ENCODE measurements at places on chromosomes 3 and 15. TPM values are rescaled to one million over a fixed set of nuclear protein-coding genes. Genes with fewer than 3 reads are reported as not detected.
A peak's percentile ranks its signal among the peaks of the same experiment; 100 is the strongest.

DNA sequence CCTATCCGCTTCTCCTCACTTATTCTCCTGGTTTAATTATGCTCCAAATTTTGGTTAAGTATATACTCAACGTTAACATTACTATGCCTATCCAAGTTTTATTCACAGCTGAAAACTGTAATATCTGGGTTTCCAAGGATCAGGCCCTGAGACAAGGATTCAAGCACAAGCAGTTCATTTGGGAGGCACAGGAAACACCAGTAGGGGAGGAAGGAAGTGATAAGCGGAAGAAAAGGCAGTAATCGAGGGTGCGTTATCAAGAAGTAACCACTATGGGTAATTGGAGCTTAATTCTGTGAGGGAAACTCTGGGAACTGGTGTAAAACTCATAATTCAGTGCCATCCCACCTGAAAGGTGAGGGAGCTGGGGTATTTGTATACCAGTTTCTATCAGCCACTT lies 120.3 kb downstream of the KCNAB1 start:
- no peak for DNase-seq

- DNase-seq = no peak
Measured at GRCh38 chr3:145952536-145952935, 208.4 kb downstream of the PLOD2 start.

GRCh38 chr15:49901996-49902684 lies 216.9 kb downstream of the ATP8B4 start:
- DNase-seq = no peak

DNA sequence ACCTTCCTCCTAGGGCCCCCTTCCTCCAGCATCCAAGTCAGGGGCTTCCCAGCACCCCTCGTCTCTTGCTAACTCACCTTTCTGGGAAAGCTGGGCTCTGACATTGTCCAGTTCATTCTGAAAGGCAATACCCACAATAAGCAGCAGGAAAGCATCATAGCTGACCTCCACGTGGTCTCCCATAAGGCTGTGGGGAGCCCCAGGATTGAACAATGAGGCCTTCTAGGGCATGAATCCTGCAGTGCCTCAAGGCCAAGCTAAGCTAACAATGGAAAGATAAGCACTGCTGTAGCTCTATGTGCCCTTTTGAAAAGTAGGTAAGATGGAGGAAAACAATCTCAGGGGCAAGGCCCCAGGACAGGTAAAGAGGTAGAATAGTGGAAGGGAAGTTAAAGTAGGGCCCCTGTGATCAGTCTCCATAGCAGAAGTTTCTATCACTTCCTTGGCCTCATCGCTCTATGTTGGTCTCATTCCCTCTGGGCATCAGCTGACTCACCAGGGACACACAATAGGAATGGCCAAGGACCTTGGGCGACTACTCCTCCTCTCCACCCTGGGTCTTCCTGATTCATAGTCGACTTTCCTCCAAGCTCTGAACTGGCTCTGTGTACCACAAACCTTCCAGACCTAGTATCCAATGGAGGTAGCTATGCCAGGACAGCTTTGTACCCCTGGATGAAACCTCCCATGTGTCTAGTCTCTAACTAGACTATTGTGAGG lies 11.7 kb downstream of the TRAIP start:
- no peak for DNase-seq

- peak; percentile 68 for DNase-seq
Measured at GRCh38 chr15:91627473-91628278, 225.8 kb upstream of the SLCO3A1 start.

DNA sequence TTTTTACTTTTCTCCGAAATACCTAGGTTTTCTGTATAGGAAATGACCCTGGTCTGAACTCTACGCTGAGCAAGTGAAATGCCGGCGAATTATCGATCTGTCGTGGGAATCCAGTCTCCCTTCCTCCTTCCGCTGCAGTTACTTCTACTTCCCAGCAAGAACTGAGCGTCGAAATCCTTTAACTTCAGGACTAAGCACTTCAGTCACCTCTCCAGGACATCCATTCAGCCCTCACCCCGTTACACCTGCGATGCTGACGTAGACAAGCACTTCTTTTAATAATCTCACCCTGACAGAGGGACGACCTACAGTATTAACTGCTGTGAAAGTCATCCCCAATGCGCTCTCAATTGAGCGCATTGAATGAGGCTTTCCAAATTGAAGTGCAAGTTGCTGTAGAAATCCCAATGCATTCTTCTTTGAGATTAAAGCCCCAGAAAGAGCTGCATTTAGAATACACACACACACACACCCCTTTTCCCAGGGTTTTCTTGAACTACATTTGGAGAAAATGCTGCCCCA lies 1.3 kb downstream of the TOP2B start:
- no peak for DNase-seq

DNA sequence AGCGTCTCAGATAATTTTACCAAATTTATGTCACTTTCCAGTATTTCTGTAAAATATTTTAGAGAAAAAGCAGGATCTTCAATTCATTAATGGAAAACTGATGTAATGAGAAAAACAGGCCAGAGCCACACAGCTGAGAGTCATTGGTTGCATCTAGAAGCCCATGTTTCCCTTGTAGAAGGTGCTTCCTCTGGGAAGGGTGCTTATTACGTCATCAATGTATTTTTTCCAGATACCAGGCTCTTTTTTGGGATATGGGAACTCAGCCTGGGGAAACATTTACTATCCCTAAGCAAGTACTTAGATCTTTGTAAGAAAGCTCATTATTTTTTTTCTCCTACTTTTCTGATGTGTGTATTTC lies 89.1 kb upstream of the PHLDB2 start:
- DNase-seq = no peak

- DNase-seq = no peak
Measured at GRCh38 chr3:187105700-187106099, 33.6 kb downstream of the RPL39L start.

- peak; percentile 53 for DNase-seq
Measured at GRCh38 chr3:15327941-15328340, 4.4 kb downstream of the SH3BP5 start.

DNA sequence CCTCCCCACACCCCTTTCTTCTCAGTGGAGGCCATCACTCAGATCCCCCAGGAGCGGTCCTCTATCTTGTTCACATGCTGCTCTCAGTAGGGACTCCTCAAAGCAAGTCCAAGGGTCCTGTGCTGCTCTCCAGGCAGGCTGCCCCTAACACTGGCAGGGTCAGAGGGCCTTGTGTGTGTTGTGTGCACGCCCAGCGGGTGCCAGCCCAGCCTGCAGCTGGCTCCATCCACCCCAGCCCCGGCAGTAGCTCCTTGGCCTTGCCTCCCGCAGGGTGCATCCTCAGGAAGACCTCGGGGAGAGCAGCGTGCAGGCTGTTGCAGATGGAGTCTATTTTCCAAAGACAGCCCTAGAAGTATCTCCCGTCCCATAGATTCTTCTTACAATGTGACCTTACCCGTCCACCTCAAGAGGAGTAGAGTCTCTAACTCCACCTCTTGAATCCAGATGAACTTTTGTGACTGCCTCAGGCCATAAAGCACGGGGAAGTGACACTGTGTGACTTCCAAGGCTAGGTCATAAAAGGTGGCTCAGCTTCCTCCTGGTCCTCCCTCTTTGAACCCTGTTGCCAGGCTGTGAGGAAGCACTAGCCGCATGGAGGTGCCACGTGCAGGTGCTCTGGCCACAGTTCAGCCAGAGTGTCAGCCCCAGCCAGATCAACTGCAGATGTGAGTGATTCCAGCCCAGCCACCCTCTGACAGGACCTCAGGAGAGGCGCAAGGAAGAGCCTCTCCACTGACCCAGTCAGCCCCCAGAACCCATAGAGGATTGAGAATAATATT lies 531.6 kb downstream of the SHQ1 start:
- no peak for DNase-seq

- no peak for DNase-seq
Measured at GRCh38 chr3:126998728-126999127, 15.8 kb downstream of the PLXNA1 start.

DNA sequence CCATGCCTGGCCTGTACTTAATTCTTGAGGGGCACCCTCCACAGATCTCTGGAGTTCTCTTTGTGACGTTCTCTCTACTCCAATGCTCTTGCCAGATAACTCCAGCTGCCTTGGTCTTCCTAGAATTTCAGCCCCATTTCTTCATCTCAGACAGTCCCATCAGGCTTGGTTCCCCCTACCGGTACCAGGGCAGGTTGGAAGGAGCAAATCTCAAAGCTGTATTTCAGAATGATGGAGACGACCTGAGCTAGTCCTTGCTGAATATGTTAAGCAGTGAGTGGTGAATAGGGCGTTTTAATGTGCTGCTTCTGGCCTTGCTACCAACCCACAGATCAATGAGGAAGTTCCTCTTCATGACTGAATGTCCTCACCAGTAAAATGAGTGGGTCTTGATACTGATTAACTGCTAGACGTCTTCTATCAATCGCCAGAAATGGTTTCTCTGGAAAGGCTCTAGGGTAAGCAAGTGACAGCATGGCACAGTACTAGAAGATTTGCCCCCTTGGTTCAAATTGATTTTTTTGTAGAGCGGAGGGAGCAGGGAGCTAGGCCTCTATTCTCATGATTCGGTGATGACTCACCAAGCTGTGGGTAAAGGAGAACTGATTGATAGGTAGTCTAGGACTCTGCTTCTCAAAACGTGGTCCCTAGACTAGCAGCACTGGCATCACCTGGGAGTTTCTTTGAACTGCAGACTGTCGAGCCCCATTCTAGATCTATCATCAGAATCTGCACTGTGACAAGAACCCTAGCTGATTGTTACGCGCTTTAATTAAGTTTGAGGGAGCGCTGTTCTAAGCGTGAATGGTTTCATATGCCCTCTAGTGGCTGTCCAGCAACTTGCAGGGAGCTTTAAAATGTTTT lies 67.8 kb downstream of the UBP1 start:
- DNase-seq = no peak

- DNase-seq = no peak
Measured at GRCh38 chr15:28881170-28881569, 4.6 kb upstream of the APBA2 start.

DNA sequence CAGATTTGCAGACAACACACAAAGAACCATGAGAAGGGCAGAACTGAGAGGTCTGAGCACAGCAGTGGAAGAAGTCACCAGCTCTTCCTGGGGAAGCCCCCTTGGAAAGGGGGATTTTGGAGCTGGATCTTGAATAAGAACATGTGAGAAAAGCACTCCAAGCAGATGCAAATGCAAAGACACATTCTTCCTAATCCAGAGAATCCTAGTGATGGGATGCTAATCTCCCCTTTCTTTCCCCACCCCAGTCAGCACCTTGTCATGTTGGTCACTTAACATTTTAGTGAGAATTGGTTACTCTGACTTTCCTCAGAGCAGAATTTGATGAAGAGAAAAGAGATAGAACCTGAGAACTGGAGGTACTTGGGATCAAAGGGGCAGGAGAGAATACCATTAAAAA lies 148.5 kb downstream of the SSR3 start:
- DNase-seq = no peak

DNA sequence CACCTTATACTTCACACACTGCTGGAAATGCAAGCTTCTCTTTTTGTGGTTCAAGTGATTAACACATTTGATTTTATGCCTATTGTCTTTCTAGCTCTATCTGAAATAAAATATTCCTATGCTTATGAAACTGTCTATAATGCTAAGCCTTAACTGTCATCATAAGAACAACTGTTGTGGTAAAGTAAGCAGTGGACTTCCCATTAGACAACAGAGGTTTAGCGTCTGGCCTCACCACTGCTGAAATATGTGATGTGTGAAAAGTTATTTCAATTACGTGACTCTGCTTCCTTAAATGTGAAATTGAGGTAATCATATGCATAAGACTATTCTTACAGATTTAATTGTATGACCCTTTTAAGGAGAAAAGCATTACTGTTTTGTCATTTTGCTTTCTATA lies 140.2 kb upstream of the LYSMD4 start:
- DNase-seq = no peak

- DNase-seq = no peak
Measured at GRCh38 chr15:43544266-43544665, 26.9 kb downstream of the MAP1A start.

GRCh38 chr3:36942638-36943248 lies 2.1 kb downstream of the TRANK1 start:
- no peak for DNase-seq

DNA sequence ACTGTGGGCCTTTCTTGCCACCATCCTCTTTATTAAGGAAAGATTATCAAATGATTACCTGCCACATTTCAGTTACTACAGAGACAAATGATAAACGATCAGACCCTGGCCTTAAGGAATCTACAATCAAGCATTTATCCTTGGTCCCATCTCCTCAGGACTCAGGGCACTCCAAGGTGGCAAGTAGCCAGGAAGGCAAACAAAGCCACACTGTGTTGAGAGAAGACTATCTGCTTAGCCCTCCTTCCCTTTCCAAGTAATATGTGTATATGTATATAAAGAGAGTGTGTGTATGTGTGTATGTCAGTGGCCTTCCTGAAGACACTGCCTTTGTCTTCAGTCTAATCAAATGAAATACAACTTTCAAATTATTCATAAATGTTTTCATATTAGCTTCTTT lies 490.1 kb upstream of the ATP11B start:
- DNase-seq = no peak

GRCh38 chr15:73483053-73483452 lies 40.1 kb downstream of the REC114 start:
- DNase-seq = no peak

DNA sequence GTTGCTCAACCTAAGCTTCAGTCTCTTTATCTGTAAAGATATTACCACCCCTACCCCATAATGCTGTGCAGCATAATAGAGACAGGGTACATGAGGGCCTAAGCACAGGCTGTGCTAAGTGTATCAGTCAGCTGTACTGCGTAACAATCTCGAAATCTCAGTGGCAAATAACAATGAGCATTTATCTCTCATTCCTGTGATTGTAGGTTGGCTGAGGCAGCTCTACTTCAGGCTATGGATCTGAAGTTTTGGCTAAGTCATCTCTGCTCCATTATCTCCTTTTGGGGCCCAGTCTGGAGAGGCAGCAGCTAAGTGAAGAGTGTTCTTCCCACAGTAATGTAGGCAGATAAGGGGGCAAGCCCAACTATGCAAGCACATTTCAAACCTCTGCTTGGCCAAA lies 7.1 kb upstream of the SLC6A11 start:
- DNase-seq = no peak

- no peak for DNase-seq
Measured at GRCh38 chr15:75151214-75152128, 50.2 kb upstream of the C15orf39 start.

- no peak for DNase-seq
Measured at GRCh38 chr3:111986800-111987199, 8.0 kb downstream of the ABHD10 start.

DNA sequence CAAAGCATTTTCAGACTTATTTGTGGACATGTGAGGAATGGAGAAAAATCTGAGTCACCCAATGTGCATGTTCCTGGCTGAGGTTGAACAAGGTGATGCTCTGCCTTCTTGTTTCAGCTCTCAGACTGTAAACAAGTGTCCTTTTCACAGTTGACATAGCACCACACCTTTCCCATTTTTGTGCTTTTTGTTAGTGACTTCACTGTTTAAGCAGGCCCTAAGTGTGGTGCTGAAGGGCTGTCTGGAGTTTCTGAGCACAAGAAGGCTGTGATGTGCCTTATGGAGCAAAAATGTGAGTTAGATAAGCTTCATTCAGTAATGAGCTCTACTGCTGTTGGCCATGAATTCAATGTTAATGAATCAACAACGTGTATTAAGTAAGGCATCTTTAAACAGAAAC lies 20.4 kb downstream of the ABI3BP start:
- DNase-seq = no peak

The SLC22A14 gene
- total RNA-seq = not detected

The NR2E3 gene
- not detected for total RNA-seq

The DLEC1 gene
- 0.20 TPM for total RNA-seq

The RGMA gene
- 10.6 TPM for total RNA-seq

The LRRK1 gene
- total RNA-seq = 2.1 TPM

The TRNT1 gene
- 5.7 TPM for total RNA-seq

The RASL12 gene
- 10.0 TPM for total RNA-seq

The HYKK gene
- 4.1 TPM for total RNA-seq

The AGBL1 gene
- not detected for total RNA-seq

The CHL1 gene
- total RNA-seq = 15.3 TPM

The UCN2 gene
- 0.23 TPM for total RNA-seq

The ABTB1 gene
- 15.4 TPM for total RNA-seq
